AG09309 (cell line): ENCODE measurements at places on chromosomes 3 and 15.
A peak's percentile ranks its signal among the peaks of the same experiment; 100 is the strongest.

GRCh38 chr3:71705681-71706080 lies 19.5 kb downstream of the EIF4E3 start:
- DNase-seq, result no peak

DNA sequence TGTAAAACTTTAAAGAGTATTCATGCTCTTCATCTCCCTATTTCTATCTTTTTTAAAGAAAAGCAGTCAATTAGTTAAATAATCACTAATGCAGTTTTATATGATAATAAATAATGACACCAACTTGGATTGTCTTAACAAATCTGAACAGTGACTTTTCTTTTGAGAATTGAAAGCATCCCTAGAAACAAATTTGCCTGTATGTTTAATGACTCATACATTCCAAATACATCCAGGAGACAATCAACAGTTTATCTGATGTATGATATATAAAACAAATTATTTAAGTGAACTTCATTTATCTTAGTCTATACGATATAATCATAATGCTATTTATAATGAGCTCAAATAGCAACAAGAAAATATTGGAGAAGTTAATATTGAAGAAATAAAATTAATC lies 78.0 kb downstream of the ALCAM start:
- no peak for DNase-seq

DNA sequence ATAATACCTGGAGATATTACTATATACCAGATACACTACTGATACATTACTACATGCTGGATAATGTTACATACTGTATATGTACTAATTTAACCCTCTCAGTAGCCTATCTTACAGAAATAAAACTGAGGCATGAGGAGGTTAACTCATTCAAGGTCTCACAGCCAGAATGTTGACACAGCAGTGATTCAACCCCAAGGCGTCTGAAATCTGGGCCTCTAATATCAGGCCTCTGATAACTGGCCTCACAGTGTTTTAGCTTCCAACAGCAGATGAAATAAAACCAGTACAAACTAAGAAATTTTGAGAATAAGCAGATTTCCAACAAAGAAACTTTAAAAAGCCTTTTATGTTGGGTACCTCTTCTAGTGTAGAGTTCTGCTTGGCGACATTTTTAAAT lies 23.4 kb downstream of the DZIP1L start:
- DNase-seq, result no peak

GRCh38 chr3:42182555-42182954 lies 83.4 kb downstream of the CCK start:
- DNase-seq, result peak; percentile 8

- DNase-seq, result no peak
These were observed 297.2 kb downstream of the ARPP21 start for GRCh38 chr3:35936571-35936970.

GRCh38 chr15:93135459-93135858 lies 46.4 kb upstream of the RGMA start:
- DNase-seq, result no peak

GRCh38 chr3:71066849-71067261 lies 516.7 kb downstream of the FOXP1 start:
- DNase-seq, result no peak

- DNase-seq, result no peak
These were observed 59.9 kb upstream of the KLF13 start for GRCh38 chr15:31266712-31267111.

DNA sequence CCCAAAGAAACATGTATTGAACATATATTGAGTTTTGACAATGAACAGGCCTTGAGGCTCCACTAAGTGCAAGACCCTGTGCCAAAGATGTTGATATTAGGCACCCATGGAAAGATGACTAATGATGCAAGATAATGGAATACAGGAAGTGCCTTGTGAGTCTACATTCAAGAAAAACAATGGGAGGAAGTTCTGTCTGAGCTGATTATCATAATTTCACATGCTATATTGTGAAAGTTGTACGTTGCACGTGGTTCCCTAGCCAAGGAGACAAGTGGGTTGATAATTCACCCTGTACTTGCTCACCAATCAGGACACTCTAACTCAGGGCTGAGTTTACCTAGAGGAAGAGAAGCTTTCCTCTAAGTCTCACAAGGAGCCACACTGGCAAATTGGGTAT lies 186.9 kb upstream of the STAC start:
- no peak for DNase-seq

DNA sequence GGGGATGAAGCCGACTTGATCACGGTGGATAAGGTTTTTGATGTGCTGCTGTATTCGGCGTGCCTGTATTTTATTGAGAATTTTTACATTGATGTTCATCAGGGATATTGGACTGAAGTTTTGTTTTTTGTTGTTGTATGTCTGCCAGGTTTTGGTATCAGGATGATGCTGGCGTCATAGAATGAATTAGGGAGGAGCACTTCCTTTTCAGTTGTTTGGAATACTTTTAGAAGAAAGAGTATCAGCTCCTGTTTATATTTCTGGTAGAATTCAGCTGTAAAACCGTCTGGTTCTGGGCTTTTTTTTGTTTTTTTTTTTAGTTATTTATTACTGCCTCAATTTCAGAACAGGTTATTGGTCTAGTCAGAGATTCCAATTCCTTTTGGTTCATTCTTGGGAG lies 93.7 kb downstream of the SLC25A26 start:
- no peak for DNase-seq

DNA sequence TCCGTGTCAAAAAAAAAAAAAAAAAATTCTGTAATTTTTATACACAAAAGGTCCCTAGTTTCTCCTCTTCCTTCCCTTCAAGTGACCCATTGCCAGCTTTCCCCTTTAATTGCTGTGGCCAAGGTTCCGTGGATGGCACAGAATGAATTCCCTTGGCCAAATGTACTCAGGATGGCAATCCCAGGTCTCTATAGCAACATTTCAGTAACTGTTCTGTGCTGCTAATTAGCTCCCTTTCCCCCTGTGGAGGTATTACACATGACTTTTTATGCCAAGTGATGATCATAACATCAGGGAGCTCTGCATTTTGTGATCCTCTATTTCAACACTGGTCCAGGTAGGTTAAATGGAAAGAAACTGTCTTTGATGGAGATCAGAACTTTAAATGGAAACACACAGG lies at the start of gene OR4F6:
OR4F6 (plus strand) TSS at position 301 of the 400 bp plus-strand sequence. CDS start 2,211 bp downstream, outside the sequence.
- DNase-seq, result no peak

DNA sequence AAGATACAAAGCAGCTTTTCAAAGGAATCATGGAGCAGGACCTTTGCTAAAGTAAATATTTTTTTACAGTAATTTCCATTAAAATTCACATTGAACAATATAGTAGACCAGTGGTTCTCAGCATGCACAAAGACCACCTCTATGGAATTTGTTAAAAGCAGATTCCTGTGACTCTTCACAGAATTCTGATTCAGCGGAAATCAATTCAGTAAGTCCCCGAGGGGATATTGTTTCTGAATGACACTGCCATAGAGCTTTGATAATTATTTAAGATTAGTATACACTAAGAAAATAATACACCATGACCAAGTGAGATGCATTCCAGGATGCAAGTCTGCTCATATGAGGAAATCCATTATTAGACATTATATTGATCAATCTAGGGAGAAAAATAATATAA lies 161.9 kb upstream of the TNIK start:
- no peak for DNase-seq

- DNase-seq, result no peak
These were observed 53.6 kb downstream of the TMEM39A start for GRCh38 chr3:119409844-119410243.

DNA sequence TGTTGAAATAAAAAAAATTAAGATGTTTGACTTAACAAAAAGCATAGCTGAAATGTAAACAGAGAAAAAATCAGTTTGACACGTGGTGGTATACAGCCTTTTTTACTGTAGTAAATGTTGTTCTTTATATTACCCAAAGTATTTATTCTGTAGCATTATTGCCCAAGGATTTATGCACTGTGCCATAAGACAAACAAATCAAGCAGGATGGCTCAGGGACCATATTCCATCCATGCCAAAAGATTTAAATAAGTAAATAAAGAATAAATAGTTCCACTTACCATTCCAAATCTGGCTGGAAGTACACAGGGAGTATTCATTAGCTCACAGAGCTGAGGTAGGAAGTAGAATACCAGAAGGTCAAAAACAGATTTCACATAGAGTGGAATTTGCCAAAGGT lies 666.7 kb upstream of the CADM2 start:
- no peak for DNase-seq
